ENCODE measurements at places on chromosomes 2 and 18.

DNA sequence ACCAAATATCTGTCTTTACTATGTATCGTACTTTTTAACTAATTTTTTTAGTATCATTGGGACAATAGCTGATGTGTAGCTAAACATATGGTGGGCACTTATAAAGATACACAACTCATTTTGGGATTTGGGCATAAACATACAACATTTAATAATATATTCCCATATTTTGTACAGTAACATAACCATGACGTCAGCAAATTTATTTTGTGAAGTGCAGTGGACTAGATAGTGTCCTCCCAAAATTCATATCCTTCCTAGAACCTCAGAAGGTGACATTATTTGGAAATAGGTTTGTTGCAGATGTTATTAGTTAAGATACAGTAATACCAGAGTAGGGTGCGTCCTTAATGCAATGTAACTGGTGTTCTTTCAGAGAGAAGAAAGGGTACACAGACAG is 356.7 kb downstream of the CDH7 start:
- DNase-seq = no peak

GRCh38 chr2:126635281-126635680 is 20.7 kb upstream of the GYPC start:
- no peak for DNase-seq

DNA sequence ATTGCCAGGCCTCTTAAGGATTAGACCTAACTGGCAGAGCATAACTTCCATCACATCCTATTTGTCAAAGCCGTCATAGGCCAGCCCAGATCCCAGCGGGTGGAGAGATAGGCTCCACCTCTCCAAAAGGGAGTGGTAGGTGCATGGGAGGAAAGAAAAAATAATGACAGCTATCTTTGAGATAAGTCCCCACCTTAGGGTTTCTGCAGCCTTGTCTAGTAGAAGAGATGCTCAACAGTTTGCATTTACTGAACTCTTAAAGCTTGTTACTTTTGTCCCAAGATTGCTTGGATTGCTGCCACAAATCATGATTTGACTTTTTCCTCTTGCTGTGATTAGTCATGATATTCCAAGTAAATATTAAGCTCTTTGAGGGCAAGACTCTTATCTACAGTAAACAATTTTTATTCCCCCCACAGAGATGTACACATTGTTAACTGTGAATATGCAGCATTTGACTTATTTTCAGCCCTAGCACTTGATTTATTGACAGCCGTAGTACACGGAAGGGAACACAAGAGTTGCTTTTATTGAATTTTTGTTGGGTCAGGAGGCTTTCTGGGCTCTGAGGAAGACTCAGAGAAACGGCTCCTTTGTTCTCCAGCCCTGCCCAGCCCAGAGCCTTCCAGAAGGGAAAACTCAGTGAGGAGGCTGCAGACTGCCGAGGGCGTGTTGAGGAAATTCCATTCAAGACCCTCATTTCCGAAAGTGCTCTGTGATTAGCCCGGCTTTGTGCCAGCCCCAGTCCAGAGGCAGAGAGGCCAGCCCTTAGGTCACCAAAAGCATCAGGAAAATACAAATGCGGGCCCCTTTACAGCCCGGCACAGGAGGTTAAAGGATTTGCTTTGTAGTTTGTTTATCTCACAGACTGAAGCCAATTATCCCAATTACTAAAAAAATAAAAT is 75.5 kb upstream of the ZNF532 start:
- peak; percentile 50 for DNase-seq

- DNase-seq = no peak
Measured at GRCh38 chr2:34998741-34999140, 1356.8 kb upstream of the CRIM1 start.

GRCh38 chr2:71746946-71747501 is 293.7 kb downstream of the DYSF start:
- no peak for DNase-seq

DNA sequence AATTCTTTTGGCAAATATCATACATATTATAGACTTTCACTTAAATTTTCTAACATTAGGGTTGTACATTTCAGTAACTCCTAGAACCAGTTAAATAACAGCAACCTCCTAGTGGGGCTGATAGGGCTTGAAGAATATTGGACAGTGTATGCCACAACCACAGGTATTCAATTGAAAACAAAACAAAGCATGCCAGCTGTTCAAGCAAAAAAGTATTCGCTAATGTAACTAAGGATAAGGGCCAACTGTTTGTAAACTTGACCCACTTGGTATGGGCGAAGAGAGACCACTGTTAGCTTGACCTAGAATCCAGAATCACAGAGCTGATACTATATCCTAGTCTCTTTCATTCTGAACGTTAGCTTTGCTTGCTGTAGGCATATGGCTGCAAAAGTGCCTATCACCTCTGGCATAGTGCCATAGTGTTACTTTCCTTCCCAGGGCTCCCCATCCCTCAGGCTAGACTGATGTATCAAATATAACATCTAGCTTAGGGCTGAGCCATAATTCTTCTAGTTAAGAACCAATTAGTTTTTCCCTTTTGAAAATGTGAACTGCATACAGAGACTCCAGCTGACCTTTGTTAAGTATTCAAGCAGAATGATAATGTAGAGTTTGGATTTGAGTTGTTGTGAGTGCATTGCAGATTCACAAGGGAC is 458.8 kb upstream of the NRXN1 start:
- no peak for DNase-seq

GRCh38 chr2:201523506-201523905 is 72.0 kb downstream of the STRADB start:
- DNase-seq = no peak

GRCh38 chr2:37500031-37500430 is 155.6 kb downstream of the QPCT start:
- DNase-seq = no peak

GRCh38 chr2:2131075-2131789 is 199.8 kb downstream of the MYT1L start:
- no peak for DNase-seq

GRCh38 chr2:188983427-188984064 is 9.4 kb downstream of the COL3A1 start:
- DNase-seq = no peak

- DNase-seq = no peak
Measured at GRCh38 chr2:43472527-43473194, 123.2 kb downstream of the THADA start.

DNA sequence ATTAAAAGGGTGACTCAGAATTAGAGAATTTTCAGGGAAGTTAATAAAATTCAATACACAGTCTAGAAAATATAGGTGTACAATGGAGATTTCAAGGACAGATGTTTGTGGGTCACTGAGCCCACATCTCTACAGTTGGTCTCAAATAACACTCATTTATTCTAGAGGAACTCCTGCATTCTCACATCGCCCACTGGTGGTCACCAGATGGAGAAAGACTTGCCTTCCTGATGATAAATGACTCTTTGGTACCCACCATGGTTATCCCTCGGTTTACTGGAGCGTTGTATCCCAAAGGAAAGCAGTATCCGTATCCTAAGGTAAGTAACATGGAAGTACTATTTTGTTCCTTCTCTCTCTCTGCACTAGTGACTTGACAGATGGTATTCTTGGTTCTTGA is 1297.1 kb downstream of the DPP10 start:
- DNase-seq = no peak

GRCh38 chr2:106158871-106159270 is 35.2 kb downstream of the UXS1 start:
- DNase-seq = no peak

DNA sequence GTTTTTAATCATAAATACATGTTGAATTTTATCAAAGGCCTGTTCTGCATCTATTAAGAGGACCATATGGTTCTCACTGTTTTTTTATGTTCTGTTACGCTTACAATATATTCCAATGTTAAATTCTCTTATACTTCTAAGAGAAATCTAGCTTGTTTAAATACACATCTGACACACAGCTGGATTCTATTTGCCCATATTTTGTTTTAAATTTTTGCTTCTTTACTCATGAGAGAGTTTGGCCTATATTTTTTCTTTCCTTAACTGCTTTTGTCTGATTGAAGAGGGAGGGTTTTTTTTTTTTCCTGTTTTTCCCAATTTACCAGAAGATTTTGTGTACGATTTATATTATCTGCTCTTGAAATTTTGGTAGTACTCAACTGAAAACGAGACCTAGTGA is 34.9 kb downstream of the RNF144A start:
- no peak for DNase-seq

- no peak for DNase-seq
Measured at GRCh38 chr2:273333-273732, 8.6 kb downstream of the ACP1 start.

Data from head of caudate nucleus (tissue), 42 donors.